ENCODE measurements at places on chromosomes 2 and 18. TPM values are rescaled to one million over a fixed set of nuclear protein-coding genes. Genes with fewer than 3 reads are reported as not detected.

Gene AP1S3
- 5.4 TPM for total RNA-seq

Gene TTR
- not detected for total RNA-seq

Gene EHD3
- 8.2 TPM for total RNA-seq

Gene NETO1
- total RNA-seq: 1.5 TPM

Gene KIAA2012
- not detected for total RNA-seq

Gene TWIST2
- 0.21 TPM for total RNA-seq

Gene CRYBA2
- not detected for total RNA-seq

Gene KLHL29
- total RNA-seq: 1.0 TPM

Gene IL1RL1
- 2.7 TPM for total RNA-seq

Gene PSD4
- total RNA-seq: 47.2 TPM

Gene PSMA8
- total RNA-seq: 0.42 TPM

Gene DNAJC5G
- total RNA-seq: not detected

Gene VSNL1
- total RNA-seq: not detected
